Suppressor macrophage (primary cell): ENCODE measurements at places on chromosomes 4 and X.
A peak's percentile ranks its signal among the peaks of the same experiment; 100 is the strongest.

DNA sequence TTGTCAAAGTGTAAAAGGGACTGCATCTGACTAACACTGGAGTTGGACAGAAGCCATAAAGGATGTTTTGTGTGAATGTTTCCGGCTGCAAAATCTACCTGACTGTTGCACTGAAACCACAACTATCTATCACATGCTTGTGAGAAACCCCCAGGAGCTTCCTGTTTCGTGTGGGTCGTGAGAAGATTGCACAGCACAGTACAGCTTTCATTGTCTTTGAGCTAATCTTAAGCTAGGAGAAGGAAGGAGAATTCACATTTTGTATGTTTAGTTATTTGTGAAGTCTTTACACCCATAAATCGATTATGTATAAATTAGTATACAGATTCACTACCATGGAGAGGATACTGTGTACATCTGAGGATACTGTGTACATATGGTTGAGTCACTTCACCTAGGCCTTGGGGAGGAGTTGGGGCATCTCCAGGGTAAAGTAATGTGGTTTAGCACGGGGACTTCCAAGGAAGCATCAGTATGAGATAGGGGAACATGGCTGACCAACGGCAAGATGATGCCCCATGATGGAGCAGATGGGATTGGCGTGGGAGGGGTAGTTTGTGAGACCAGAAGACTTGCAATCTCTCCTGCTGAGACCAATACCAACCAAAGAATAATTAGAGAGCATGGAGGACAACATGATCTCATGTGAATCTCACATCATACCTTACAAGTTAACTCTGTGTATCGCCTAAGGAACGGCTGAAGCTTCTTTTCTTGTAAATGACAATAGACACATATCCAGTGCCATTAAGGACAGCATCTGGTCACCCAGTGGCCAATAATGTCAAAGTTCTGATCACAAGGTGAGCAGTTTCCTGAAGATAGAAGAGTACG is 43.1 kb upstream of the FAM9C start:
- DNase-seq, result peak; percentile 84

DNA sequence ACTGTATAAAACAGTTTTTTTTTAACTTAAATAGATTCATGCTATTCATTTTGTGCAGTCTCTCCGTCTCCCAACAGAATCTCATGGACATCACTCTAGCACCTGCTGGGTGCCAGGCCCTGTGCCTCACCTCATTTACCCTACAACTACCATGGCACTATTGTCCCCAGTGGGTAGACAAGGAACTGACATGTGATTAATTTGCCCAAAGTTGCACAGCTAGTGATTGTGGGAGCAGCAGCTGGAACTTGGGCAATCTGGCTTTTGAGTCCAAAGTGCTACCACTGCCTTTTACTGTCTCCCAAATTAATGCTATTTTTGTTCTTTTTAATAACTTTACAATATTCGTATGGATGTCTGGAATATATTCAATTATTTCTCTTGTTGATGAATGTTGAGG is 11.2 kb upstream of the PGRMC2 start:
- no peak for DNase-seq

- DNase-seq, result peak; percentile 37
These were observed at the start of gene SORCS2 for GRCh38 chr4:7192252-7193029. Gene SORCS2 (plus strand): TSS chr4:7192538.

- DNase-seq, result no peak
These were observed 15.0 kb upstream of the DUSP9 start for GRCh38 chrX:153631907-153632594.

DNA sequence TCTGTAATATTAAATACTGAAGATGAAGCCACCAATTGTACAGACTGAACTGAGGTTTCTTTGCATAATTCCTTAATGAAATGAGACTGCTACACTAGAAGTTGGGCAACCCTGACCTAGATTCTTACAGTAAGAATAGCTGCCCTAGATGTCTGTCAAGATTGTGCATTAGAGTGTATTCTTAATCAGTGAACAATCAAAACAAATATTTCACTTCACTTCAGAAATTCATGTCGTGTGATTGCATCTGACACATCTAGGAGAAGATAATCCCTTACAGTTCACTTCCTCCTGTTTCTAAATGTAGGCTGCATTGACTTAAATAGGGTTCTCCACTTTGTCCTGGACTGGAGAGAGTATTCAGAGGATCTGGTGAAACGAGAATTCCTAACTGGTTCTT is 283.1 kb downstream of the HNRNPD start:
- DNase-seq, result no peak

- DNase-seq, result no peak
These were observed 81.3 kb upstream of the LIMCH1 start for GRCh38 chr4:41456559-41457101.

- peak; percentile 74 for DNase-seq
These were observed 80.3 kb upstream of the LSM6 start for GRCh38 chr4:146095091-146095690.

- DNase-seq, result no peak
These were observed 54.7 kb downstream of the AFF2 start for GRCh38 chrX:148555101-148555500.

GRCh38 chr4:98928131-98928504 is 815 bp downstream of the EIF4E start:
- peak; percentile 77 for DNase-seq

DNA sequence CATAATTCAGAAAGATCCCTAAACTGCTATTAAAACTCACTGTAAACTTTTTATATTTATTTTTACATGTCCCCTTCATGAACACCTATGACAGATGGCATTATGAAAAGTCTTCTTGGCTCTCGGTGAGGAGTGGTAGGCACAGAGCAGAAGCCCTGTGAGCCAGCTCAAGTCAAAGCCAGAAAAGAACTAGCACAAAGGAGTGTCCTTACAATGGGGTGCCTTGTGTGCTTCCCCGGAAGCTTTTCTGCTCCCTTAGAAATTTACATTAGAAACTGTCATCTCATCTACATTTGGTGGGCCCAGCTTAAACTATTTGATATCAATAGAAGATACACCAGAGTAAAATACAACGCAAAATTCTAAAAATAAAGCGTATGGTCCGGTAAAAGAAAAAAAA is 135.7 kb upstream of the MAP3K15 start:
- DNase-seq, result no peak

DNA sequence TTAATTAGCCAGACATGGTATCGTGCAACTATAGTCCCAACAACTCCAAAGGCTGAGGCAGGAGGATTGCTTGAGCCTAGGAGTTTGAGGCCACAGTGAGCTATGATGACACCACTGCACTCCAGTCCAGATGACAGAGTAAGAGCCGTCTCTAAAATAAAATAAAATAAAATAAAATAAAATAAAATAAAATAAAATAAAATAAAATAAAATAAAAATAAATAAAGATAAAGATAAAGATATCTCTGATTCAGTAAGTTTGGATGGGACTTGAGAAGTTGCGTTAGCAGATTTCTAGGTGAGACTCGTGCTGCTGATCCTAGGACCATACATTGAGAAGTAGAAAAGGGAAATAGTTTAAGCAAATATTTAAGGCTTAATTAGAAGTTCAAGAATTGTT is 254.8 kb upstream of the FAM241A start:
- no peak for DNase-seq

- no peak for DNase-seq
These were observed 33.8 kb upstream of the SLAIN2 start for GRCh38 chr4:48307528-48307927.

- DNase-seq, result peak; percentile 70
These were observed 5.6 kb upstream of the CT47C1 start for GRCh38 chrX:119067023-119067739.

DNA sequence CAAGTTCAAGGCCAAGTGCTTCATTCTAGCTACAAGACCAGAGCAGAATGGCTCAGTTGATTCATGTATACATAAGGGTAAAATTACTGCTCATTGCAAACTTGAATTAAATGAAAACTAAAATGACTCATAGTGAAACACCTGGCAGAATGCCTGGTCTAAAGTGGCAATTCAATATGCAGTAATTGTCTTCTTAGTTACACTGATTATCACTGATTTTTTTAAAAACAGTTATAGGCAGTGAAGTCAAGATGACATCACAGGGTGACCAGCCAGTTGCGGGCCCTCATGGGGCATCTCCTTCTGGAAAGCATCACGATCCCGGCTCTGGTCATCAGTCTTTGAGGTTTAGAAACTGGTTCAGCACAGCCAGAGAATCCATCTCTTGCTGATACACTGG is 154.2 kb downstream of the RAB28 start:
- no peak for DNase-seq

DNA sequence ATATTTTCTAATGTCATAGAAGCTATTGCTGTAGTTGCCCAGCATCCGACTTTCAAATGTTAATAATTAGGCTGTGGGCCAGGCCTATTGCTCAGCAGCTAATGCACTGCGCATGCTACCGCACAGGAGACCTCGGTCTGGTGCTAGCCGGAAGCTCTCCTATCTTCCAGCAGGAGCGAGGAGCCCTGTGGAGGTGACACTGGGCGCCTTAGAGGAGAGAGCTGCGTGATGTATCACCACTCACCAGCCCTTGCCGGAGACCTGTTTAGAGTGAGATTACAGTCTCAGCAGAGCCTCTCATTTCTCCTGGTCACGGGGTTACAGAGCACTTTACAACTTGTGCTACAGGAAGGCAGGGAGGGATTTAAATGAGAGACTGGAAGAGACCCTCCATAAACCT is 31.1 kb upstream of the MID1IP1 start:
- DNase-seq, result no peak

DNA sequence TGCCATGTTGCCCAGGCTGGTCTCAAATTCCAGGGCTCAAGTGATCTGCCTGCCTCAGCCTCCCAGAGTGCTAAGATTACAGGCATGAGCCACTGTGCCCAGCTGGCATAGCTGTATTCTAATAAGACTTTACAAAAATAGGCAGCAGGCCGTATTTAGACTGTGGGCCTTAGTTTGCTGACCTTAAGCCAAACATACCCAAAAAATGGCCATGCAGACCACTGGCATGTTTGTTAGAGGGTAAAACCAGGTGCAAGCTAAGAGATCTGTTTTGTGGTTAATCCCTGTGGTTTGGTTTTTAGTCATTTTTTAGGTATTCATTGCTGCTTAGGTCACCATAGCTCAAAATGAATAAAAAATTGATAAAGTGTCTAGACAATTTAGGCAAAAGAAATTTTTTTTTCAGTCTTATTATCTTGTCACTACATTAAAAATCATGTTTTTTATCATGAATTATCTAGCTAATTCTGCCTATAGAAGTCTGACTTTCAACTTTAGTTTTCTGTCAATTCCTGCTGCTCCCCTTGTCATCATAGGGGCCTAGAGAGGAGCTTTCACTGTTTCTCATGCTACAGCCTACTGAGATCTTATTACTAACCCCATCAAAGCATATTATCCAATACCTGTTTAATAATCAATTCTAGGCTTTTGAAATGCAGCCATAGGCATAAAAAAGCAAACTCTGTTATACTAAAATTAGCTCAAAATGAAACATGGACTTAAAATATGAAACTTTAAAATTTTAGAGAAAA is 7.5 kb upstream of the SPINK2 start:
- DNase-seq, result no peak

- DNase-seq, result no peak
These were observed 12.6 kb downstream of the DCLK2 start for GRCh38 chr4:150090836-150091235.

GRCh38 chr4:90960433-90960832 is 833.2 kb downstream of the CCSER1 start:
- no peak for DNase-seq

GRCh38 chrX:153475271-153475670 is 4.9 kb upstream of the HAUS7 start:
- no peak for DNase-seq

GRCh38 chrX:68878977-68879645 is 50.3 kb downstream of the EFNB1 start:
- DNase-seq, result no peak

GRCh38 chr4:26233350-26233749 is 87.5 kb upstream of the RBPJ start:
- no peak for DNase-seq

DNA sequence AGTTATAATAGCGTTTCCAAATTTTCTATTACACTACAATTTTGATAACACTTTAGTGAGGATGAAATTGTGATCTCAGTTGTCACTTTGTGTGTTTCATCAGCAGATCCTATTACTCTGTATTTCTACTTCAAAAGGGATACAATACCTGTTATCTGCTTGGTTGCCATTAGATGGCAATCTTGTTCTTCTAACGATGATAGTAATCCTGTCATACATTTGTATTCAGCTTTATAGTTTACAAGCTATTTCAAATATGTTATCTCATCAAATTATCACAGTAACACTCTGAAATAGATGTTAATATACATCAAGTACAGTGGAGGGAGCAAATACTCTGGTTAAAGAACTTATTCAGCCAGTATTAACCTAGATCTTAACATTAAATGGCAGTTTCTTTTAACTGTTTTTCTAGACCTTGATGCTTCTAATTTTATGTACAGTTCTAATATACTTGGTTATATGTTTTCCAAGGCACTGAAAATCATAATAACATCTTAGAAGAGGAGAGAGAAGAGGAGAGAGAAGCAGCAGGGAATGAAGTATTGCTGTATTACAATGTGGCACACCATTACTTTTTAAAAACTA is 292.0 kb downstream of the CCSER1 start:
- no peak for DNase-seq

GRCh38 chr4:31687717-31688342 is 967.7 kb downstream of the PCDH7 start:
- DNase-seq, result no peak

DNA sequence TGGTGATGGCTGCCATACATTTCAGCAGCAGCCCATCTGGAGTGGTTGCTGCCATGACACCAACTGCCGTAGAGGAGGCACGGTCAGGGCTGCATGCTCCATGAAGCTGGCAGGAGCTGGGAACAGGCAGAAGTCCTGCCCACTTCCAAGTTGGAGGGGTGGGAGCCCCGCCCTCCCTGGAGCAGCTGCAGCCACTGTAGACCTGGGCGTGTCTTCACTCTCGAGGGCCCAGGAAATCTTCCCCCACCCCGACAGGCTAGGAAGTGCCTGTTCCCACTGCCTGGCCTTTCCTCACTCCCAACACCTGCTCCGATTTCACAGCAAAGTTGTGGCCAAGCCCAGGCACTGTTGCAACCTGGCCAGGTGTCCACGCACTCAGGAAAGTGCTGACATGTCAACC is 42.3 kb downstream of the NALF2 start:
- no peak for DNase-seq

GRCh38 chrX:149275836-149276235 is 229.3 kb downstream of the IDS start:
- DNase-seq, result no peak

- DNase-seq, result no peak
These were observed 5.5 kb upstream of the USP53 start for GRCh38 chr4:119207051-119207450.

DNA sequence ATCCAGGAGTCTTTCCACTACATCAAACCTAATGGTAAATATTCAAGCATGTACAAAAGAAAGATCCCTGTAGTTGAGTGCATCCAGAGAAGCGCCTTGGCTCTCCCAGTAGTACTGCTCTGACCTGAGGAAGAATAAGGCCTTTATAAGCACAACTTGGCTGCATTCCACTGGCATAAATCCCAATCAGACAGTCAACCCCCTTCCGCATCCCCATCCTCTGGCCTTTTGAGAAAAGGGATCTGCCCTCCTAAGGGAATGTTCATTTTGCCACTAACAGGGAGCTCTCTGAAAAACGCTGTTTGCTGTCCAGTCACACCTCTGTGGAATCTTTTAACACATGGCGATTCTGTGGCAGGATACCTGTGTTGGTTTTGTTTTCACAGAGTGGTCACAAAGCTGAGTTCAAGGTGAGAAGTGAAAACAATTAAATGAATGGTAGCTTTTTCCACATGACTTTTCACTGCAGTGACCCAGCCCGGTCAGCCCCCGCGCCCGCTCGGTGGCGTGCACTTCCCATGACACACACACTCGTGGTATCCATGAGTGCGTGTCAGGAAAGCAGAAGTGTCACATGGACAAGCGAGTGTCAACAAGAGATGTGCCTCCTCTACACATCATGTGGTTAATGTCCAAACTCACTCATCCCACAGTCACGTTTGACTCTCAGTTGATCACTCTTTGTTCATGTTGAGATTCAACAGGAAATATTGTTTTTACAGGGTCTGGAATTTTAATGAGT is 112.2 kb upstream of the ENPP6 start:
- peak; percentile 98 for DNase-seq
